ENCODE measurements at places on chromosomes 7 and 10.

DNA sequence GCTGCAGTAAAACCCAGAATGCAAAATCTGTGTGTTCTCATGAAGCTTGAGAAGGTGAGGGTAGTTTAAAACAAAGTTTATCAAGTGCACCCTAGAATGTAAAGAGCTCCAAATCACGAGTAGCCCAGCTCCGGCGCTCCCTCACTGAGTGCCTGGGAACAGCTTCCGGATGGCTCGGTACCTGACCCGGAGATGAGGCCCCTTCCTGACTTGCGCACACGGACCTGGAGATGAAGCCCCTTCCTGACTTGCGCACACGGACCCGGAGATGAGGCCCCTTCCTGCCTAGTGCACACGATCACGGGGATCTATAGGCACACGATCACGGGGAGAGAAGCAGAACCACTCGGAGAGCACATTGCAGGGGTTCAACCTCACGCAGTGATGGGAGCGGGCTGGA is 322.1 kb upstream of the RNF32 start:
- DNase-seq, result no peak

GRCh38 chr10:63324495-63324854 is 141.3 kb downstream of the JMJD1C start:
- no peak for DNase-seq

GRCh38 chr10:96687317-96688012 is 32.8 kb downstream of the PIK3AP1 start:
- DNase-seq, result no peak

GRCh38 chr7:3955751-3956696 is 655.0 kb downstream of the SDK1 start:
- DNase-seq, result no peak

GRCh38 chr7:21041666-21042065 is 255.0 kb upstream of the SP8 start:
- DNase-seq, result no peak

DNA sequence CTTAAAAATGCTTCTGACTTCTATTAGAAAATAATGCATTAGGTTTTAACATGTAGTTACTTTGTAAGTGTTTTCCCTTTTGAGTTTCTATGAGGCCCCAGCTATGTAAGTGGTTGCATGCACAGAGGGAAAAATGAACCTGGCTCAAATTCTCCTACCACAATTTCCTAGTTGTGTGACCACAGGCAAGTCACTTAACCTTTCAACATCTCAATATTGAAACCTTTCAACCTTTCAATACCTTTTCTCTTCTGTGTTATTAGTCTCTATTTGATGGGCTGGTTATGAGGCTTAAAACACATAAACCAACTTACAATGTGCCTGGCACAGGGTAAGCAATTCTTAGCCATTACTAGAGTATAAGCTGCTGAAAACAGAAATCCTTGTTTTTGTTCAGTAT is 203.0 kb downstream of the KCND2 start:
- DNase-seq, result no peak

DNA sequence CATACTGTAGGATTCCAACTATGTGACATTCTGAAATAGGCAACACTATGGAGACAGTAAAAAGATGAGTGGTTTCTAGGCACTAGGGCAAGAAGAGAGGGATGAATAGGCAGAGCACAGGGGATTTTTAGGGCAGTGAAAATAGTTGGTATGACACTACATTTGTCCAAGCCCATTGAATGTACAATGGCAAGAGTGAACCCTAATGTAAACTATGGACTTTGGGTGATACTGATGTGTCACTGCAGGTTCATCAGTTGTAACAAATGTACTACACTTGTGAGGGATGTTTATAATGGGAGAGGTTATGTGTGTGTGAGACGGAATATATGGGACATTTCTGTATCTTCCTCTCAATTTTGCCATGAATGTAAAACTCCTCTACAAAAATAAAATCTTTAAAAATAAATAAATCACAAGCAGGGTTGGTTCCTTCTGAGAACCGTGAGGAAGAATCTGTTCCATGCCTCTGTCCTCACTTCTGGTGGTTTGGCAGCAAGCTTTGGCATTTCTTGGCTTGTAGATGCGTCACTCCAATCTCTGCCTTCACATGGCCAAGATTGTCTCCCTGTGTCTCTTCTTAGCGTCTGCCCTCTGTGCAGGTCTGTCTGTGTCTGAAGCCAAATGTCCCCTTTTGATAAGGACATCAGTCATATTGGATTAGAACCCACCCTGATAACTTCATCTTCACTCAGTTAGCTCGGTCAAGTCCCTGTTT is 83.1 kb upstream of the AGBL3 start:
- peak; percentile 86 for DNase-seq

DNA sequence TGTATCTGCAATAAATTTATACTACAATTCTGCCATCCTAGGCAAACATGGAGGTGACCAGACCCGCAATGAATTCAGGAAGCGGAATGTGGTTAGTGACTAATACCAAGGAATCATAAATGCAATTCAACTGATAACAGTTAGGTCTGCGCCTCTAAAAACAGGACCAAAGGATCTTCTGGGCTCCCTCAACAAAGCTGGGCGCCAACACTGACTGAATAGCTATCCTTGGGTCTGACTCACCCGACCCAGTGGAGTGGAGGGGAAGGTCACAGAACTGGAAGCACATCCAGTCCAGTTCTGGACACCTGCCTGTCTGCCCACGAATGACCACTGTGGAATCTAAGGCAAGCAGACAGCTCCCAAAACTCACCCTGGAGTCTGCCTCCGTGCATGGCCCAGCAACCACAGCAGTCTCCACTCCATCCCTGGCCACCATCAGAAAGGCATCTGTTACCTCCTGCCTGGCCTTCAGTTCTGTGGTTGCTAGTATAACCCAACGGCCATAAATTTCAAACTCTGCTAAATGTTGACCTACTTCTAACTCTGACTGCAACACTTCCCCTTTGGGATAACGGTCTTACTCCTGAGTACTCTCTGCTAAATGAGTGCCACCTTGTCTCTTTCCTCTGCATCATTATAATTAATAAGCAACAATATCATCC is 43.0 kb upstream of the DLX6 start:
- peak; percentile 22 for DNase-seq

- DNase-seq, result peak; percentile 91
Measured at GRCh38 chr7:70082099-70082611, 483.9 kb downstream of the AUTS2 start.

- no peak for DNase-seq
Measured at GRCh38 chr10:91049988-91050360, 129.1 kb upstream of the ANKRD1 start.

- DNase-seq, result no peak
Measured at GRCh38 chr10:1468811-1469210, 268.5 kb downstream of the ADARB2 start.

DNA sequence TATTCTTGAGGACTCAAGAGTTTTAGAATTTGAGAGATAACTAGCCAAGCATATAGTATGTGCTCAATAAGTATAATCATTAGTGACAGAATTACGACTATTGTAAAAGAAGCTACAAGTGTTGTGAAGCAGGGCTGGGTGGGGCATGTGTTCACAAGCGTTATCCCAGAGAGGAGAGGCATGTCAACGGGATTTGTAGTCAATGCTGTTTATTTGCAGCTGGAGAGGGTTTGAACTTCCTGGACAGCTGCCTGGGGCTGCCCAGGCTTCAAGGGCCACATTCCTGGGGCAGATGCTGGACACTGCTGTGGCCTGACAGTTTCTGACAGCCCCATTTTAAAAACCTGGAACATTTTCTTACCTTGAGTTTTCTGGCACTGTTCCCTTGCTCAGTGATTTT is 36.9 kb upstream of the CDHR3 start:
- peak; percentile 51 for DNase-seq
